ENCODE measurements at places on chromosomes 3 and 15.
A peak's percentile ranks its signal among the peaks of the same experiment; 100 is the strongest.

- DNase-seq: no peak
Observed at GRCh38 chr3:59873576-59874230, 823.9 kb upstream of the CFAP20DC start.

DNA sequence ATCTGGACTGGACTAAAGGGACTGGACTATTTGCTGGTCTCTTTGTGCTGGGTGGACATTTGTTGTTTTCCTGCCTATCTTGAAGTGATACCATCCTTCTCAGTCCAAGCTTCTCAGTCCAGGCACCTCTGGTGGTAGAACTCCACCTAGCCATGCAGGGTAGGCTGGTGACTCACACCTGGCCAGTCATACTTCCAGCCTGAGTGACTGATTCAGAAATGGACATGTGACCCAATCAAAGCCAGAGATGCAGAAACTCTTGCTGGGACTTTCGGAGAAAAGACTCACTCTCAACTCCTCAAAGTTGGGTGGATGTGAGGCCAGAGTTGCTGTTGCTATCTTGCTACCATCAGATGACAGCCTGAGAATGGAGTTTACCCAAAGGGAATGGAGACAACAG lies 5.6 kb upstream of the ASB14 start:
- no peak for DNase-seq

- no peak for DNase-seq
Observed at GRCh38 chr3:175222356-175222755, 363.2 kb downstream of the NAALADL2 start.

DNA sequence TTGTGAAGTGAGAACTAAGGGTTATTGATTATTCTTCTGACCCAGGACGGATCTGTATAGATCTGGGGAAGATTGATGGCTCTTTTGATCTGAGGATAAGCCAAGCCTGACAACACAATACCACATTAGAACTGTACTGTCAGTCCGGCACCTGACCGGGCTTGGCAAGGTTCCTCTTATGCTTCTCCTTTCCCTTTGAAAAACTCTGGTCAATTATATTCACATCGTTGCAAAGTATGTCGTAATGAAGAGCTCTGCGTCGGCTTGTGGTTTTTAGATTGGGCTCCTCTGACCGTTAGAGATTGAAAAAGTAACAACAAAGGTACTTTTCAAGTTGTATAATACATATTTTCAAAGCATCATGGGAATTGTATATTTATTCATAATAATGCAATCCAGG lies 389.8 kb downstream of the NR2F2 start:
- DNase-seq: no peak

- no peak for DNase-seq
Observed at GRCh38 chr3:49173116-49173791, 1.9 kb downstream of the KLHDC8B start.

DNA sequence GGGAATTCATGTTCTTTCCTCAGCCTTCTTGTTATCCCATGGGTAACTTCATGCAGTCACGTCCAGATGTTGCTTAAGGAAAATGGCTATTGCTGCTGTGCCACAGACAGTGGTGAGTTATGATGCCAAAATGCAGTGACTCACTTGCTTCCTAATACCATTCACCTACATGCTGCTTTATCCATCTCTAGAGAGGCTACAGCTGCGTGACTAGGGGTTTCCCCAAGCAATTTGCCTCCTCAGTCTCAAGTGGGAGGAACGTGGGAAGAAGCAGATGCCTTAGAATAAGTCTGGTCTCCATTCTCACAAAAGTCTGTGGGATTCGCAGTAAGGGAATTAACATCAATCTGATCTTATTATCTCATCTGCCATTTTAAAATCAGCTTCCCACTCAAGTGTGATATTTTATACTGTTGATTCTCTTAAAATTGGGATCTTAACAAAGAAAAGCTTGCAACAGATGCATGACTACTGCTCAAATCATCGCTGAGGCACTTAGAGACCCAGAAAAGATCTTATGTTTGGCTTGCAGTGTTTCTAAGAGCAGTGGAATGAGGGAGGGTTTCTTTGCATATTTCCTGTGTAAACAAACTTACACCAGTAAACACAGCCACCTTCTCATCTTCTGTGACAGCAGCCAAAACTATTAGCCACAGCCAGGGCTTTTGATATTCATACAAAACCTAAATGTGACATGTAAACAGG lies 62.0 kb upstream of the ACP3 start:
- DNase-seq: no peak

- no peak for DNase-seq
Observed at GRCh38 chr3:25381083-25381482, 47.0 kb upstream of the RARB start.

GRCh38 chr3:156614642-156615511 lies 59.5 kb upstream of the TIPARP start:
- no peak for DNase-seq

- DNase-seq: peak; percentile 88
Observed at GRCh38 chr15:38564557-38565286, at the start of gene RASGRP1. Gene RASGRP1 (minus strand): TSS chr15:38564814. CDS start chr15:38564628, 186 bp downstream.

DNA sequence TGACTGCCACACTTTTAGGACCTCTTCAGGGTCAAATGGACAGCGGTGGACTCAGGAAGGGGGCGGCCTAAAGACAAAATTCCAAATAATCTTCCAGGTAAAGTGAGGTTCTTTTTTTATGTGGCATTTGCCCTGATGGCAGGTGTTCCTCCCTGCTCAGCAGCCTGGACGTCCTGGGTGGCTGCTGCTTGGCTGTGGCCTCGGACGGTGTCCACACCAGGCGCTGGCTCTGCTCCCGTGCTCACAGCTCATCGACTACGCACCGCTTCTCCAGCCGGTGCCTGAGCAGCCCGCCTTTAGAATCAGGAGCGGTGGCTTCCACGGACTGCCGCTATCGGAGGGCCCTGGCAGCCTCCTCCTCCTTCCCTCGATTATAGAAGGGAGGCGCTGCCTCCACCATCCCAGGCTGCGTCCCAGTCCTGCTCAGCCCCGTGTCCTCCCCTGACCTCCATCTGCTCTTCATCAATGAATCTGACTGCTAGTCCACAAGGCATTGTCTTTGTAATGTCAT lies 41.9 kb downstream of the PCSK6 start:
- no peak for DNase-seq

GRCh38 chr3:189316296-189317019 lies 144.7 kb downstream of the TPRG1 start:
- DNase-seq: no peak

- DNase-seq: peak; percentile 86
Observed at GRCh38 chr15:34969340-34970097, at the start of gene AQR. Gene AQR (minus strand): TSS chr15:34969742. CDS start chr15:34969613, 129 bp downstream.

DNA sequence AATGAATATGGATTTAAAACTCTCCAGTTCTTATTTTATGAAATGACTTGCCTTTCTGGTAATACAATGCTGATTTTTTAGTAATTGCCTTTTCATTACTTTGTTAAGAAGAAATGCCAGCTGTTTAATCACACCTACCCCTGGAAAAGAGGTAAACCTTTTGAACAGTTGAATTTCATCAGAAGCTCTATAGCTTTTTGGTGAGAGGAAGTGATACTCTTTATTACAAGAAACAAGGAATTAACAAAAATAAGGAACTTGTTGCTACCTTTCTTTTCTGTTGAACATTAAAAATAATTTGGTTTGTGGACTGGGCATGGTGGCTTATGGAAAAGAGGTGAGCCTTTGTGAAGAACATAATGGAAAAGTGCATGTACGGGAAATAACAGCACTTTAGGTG lies 19.7 kb downstream of the BLOC1S6 start:
- DNase-seq: no peak

GRCh38 chr3:194203482-194204041 lies 67.6 kb downstream of the HES1 start:
- peak; percentile 9 for DNase-seq

DNA sequence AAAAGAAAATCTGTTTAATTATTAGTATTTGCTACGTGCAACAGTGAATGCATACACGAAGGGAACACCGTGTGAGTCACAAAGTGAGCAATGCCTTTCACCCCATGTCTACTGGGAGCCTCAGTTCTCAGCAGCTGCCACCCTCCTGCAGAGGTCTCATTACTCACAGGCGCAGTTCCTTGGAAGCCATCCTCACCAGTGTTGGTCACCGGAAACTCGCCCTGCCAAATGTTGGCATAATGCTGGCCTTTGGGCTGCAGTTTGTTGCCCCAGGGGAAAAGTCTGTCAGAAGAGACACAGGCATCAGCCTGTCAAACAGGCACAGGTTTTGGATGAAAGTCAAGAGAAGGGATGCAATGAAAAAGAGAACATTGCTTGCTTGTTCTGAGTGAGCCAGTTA lies 50.1 kb downstream of the SUMF1 start:
- no peak for DNase-seq

DNA sequence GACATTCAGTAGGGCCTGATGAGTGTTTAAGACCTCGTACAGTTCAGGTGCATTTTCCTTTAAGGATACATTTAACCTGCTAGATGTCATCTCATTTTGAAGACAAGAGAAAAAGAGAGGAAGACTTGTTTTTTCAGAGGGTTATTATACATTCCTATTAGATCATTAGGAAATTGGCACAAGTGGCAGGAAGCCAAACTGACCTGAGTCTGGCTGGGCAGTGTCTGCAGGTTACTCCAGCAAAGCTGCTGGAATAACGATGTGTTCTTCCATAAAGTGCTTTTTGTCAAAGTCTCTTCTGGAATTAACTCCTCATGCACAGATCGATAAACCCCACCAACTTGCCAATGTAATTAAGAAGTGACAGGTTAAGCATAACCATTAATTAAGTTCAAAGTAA lies 396.4 kb upstream of the TPRG1 start:
- DNase-seq: no peak

GRCh38 chr3:9450126-9450525 lies 52.7 kb downstream of the SETD5 start:
- DNase-seq: no peak

GRCh38 chr3:46354984-46355383 lies 1.1 kb downstream of the CCR2 start:
- no peak for DNase-seq

- DNase-seq: no peak
Observed at GRCh38 chr15:57301307-57301706, 75.0 kb upstream of the CGNL1 start.

- no peak for DNase-seq
Observed at GRCh38 chr15:41408234-41408641, 5.9 kb upstream of the NDUFAF1 start.

- no peak for DNase-seq
Observed at GRCh38 chr15:31522028-31522427, 195.4 kb downstream of the KLF13 start.

- DNase-seq: no peak
Observed at GRCh38 chr15:47932951-47933641, 187.7 kb upstream of the SLC24A5 start.

DNA sequence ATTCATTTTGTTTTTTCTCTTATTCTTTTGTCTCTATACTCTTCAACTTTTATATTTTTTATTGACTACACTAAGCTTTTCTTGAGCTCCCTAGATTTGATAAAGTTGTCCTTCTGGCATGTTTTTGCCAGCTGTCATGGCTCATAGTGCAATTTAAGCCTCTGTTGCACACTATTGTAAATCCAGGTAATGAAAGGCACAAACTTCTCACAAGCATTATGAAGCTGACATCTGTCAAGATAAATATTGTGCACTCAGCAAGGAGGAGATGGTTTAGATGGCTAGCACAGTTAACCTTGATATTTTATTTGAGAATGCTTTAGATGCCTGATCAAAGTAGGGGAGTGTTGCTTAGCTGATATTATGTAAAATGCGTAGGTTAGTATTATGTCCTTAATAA lies 1280.9 kb downstream of the NSUN3 start:
- no peak for DNase-seq

DNA sequence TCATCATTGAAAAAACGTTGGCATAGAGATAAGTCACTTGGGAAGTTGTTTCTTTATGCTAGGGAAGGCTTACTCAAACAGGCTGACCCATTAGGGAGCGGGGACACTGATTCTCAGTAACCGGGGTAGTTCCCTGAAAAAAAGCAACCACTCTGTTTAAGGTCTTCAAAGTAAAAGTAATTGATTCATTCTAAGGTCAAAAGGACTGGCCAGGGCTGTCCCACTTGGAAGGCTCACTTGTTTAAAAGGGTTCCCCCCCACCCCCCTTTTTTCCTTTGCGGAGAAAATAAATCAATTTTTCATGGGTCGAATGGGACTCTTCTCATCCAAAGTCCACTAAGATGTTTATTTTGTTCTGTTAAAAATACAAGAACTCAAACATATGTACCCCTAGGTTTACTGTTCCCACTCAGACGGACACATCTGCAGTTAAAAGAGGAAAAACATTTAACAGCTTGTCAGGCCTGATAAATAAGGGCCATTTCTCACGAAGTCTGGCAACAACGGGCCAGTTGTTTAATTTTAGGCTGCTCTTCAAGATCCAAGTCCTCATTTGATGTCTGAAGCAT lies 53.0 kb downstream of the ARHGEF3 start:
- no peak for DNase-seq

DNA sequence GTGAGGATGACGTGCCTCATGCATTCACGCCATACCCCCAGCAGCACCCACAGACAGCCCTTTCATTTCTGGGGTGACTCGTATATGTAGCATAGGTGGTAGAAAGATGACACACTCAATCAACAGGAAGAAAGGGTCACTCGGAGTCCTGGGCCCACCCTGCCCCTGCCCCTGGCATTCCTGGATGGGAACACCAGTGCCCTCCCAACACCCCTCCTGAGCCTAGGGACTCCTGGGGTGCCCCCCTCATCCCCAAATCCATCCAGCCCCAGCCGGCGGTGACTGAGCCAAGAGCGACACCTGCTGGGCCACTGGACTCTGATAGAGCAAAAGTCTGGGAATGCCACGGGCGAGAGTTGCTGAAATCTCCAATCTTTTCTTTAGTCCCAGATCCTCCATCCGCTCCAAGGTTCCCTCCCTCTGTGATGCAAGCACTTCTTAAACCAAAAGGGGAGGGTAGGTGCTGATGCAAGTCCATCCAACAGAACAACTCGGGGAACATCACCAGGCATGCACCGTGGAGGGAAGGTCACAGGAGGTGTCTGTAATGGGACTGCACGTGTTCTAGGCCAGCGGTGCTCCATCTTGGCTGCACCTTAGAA lies 31.1 kb downstream of the ACAN start:
- no peak for DNase-seq

GRCh38 chr3:134601539-134602439 lies 49.0 kb downstream of the KY start:
- DNase-seq: no peak

GRCh38 chr3:56633602-56634535 lies 49.2 kb downstream of the TASOR start:
- DNase-seq: no peak

GRCh38 chr15:85071061-85071460 lies 89.4 kb downstream of the PDE8A start:
- DNase-seq: no peak

DNA sequence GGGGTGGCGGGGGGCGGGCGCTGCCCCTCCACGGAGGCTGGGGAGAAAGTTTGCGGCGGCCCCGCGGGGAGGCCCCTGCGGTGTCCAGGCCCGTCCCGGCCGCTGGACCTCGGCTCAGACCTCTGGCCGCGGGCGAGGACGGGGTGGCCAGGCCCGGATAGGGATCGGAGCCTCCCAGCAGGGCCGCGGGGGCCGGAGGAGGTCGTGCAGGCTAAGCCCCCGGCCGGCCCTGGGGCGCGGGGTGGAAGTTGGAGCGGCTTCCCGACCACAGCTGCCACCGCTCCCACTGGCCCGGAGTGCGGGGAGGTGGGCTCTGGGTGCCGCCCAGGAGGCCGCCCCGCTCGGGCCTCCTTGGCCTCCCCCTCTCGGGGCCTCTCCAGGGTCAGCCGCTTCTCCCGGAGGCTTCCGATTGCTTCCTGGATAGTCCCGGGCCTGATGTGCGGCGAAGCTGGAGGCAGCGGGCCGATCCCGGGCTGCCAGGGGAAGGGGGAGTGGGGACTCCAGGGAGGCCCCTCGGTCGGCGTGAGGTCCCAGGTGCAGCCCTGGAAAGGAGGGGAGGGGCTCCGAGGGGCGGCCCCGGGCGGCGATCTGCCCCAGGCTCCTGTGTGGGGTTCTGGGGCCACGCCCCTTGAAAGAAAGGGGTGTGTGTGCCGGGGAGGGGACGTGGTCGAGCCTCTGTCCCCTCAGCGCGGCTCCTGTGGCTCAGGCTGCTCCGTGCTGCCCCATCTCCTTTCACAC lies 907 bp downstream of the PLXNA1 start:
- DNase-seq: peak; percentile 21
